ENCODE measurements at places on chromosomes 2 and 18.

DNA sequence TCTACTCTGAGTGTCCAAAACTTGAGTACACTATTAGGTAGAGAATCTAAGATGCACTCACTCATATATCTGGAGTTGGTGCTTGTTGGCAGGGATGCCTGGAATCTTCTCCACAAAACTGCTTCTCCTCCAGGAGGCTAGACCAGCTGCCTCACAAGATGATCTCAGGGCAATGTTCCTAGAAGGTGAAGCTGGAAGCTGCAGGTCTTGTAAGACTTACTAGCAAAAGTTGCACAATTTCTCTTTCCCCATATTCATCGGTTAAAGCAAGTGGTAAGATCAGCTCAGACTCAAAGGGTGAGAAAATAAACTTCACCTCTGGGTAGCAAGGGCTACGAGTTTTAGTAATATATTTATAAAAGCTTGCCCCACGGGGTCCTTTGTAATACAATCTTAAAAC, 454.4 kb upstream of the ACVR2A start:
- no peak for DNase-seq

- no peak for DNase-seq
Measured at GRCh38 chr2:88329815-88330603, 122.5 kb downstream of the FOXI3 start.

DNA sequence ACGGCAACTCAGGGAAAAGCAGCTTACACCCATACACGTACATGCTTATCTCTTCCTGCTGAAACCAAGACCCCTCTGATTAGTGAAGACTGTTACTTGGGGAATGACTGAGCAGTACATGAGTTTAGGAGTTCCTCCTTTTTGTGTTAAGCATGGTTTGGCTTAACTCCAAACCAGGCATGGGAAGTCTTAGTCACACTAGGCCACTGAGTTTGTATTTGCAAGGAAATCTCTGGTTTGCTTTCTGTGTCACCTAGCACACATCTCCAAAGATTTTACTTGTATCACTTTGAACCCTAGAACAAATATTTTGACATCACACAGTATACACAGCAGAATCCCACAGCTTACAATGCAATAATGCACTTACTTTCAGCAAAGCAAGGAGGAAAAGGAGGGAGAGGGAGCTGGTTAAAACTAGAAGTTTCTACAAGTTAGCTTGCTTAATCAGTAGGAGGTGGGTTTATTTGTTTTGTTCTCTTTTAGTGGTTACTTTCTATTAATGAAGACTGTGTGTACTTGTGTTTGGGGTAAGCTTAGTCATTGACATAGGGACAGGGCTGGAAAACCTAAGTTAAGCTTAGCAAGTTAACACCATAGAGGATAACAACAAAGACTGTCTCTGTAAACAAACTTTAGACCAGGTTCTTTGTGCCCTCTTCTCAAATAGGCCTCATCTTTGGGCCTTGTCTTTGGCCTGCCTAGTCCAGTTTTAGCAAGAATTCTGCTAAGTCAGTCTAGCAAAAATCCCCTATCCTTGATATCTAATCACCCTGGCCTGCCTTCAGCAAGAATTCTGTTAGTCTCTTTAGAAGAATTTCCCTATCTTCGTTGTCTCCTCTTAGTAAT, 219.4 kb downstream of the MREG start:
- no peak for DNase-seq

DNA sequence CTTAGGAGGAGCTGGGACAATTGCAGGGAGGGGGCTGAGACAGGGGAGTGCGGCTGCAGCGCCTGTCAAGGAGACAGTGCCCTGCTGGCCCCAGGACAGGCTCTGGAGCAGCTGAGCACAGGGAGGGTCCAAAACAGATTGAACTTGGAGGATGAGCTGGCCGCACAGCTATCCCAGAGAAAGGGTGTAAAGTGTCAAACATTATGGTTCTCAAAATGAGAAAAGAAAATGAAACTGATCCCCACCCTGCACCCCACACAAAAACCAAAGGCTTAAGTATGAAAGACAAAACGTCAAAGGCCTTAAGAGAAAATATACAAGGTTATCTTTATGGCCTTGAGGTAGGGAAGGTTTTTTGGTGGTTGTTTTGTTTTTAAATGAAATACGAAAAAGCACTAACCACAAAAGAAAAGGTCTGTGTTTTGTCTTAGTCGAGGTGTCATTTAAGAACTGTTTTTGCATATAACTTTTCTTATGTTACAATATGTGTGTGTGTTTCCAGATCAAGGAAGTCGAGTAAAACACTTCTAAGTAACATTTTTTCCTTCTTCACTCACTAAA, 111.8 kb downstream of the HDAC4 start:
- DNase-seq: no peak

- no peak for DNase-seq
Measured at GRCh38 chr2:236959876-236960275, 125.8 kb upstream of the COPS8 start.

DNA sequence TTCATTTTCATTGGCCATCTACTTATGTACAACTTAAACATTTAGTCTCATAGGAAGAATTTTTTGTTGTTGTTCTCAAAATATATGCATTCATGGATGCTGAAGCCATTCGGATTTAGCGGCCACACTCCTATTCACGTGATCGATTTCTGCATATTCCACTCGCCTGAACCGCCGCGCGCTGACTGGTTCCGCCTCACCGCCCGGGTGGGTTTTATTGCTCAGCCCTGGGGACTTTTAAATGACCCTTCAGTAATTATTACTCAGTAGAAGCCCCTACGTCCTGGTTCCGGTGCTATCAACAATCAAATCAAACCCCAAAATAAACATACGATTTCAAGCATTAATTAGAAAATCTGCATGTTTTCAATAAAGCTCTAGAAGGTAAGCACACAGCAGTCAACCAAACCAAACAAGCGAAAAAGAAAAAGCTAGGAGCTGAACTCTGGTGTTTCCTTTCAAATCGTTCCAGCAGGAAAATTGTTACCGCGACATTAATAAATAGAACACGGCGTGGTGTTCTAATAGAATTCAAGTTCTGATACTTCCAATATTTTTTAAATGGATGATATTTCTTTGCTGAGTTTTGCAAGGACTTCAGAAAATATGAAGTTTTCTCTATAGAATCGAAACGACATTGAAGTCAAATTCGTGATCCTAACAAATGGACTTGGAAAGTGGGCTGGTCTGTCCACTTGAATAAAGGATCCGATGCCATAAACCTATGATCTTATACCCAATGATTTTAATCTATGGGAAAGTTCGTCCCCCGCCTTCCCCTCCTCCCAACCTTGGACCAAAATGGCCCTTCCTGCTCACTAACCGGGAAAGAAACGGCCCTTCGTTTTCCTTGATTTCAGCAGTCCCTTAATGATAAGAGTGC, 9.3 kb downstream of the PAX3 start:
- DNase-seq: no peak

- DNase-seq: no peak
Measured at GRCh38 chr2:9692456-9693195, 61.8 kb upstream of the YWHAQ start.

GRCh38 chr2:28991021-28991420, 9.9 kb downstream of the TOGARAM2 start:
- no peak for DNase-seq

- no peak for DNase-seq
Measured at GRCh38 chr2:204795156-204795555, 249.9 kb downstream of the PARD3B start.
